Thoracic aorta (tissue), 2 donors: ENCODE measurements at places on chromosomes 7 and 10. TPM values are rescaled to one million over a fixed set of nuclear protein-coding genes. Genes with fewer than 3 reads are reported as not detected.
A peak's percentile ranks its signal among the peaks of the same experiment; 100 is the strongest.

OR2A42 gene
- total RNA-seq = not detected

SCIN gene
- 2.0 TPM for total RNA-seq

INA gene
- not detected for total RNA-seq

C10orf67 gene
- not detected for total RNA-seq

UNC5B gene
- total RNA-seq = 24.2 TPM

TSPAN12 gene
- 10.8 TPM for total RNA-seq

HEPACAM2 gene
- total RNA-seq = not detected

FZD8 gene
- total RNA-seq = 21.3 TPM

GRCh38 chr10:103921248-103921647 lies 3.3 kb upstream of the STN1 start:
- H3K36me3 ChIP-seq = no peaks in the 10 kb centered on the region
- H3K4me1 ChIP-seq = peaks cover 20% of the 10 kb centered on the region

DNA sequence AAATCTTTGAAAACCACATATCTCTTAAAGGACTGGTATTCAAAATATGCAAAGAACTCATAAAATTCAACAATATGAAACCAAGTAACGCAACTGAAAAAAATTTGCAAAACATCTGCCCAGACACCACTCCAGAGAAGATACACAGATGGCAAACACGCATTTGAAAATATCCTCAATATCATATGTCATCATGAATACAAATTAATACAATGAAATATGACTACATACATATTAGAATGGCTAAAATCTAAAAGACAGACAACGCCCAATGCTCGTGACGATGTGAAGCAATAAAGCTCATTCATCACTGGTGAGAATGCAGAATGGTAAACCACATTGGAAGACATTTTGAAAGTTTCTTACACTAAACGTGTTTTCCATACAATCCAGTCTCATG lies 770.1 kb upstream of the CELF2 start:
- no peaks in the 10 kb centered on the region for H3K4me1 ChIP-seq
- H3K4me3 ChIP-seq = no peak overlapping the region
- no peak for DNase-seq
- H3K27ac ChIP-seq = no peak overlapping the region
- H3K36me3 ChIP-seq = no peaks in the 10 kb centered on the region
- no peaks in the 10 kb centered on the region for H3K27me3 ChIP-seq

DNA sequence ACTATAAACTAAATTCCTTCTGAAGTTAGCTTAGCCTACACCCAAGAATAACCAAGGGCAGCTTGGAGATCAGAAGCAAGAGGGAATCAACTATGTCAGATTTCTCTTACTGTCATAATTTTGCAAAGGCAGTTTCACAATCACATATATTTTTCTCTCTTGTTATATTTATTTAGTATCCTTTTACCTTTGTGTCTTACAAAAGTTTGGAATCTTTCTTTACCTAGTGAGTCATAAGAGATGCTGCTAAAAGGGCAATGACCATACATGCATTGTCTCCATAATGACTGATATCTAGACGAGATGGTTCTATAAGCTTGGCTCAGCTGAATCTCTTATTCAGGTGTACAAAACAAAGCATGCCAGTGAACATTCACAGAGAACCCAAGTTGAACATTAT lies 61.1 kb downstream of the PPP1R17 start:
- no peaks in the 10 kb centered on the region for H3K27me3 ChIP-seq
- DNase-seq = no peak
- H3K4me3 ChIP-seq = no peak overlapping the region
- H3K36me3 ChIP-seq = no peaks in the 10 kb centered on the region
- no peak overlapping the region for H3K27ac ChIP-seq
- no peaks in the 10 kb centered on the region for H3K4me1 ChIP-seq

- no peak overlapping the region for H3K4me3 ChIP-seq
- H3K27me3 ChIP-seq = no peaks in the 10 kb centered on the region
- H3K27ac ChIP-seq = no peak overlapping the region
- H3K36me3 ChIP-seq = no peaks in the 10 kb centered on the region
- no peak for DNase-seq
Measured at GRCh38 chr10:11057448-11057847, 39.8 kb downstream of the CELF2 start.

DNA sequence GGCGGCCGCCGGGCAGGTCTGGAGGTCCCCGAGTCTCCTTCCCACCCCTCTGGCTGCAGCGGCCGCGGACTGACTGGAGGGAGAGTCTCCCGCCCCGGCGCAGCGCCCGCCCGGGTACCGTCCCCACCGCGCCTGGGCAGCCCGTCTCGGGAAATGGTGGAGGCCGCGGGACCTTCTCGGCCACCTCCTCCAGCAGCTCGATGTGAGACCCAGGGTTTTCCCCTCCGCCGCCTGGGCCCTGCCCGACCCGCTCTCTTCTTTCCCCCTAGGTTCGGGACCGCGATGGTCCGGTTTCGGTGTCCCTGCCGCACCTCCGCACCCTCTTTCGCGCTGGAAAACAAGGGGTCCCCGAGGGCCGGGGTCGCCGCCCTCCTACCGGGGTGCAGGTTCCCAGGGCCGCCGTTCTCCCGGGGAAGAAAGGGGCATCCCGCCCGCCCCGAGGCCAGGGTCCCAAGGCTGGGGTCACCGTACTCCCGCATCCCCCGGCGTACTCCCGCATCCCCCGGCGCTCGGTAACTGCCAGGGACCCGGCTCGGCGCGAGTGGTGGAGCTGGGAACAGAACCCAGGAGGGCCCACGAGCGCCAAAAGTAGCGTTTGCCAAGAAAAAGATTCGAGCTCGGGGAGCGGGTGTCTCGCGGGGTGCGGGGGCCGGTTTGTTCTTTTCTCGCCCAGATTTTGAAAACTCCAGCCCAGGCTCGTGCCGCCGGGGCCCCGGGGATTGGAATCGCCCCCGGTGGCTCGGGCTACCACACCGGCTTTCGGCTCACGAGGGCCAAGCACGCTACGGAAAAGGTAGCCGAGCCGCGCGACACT lies 3.4 kb downstream of the TNRC18 start:
- H3K27ac ChIP-seq = peak overlapping the region; percentile 98
- no peak for DNase-seq
- peak overlapping the region; percentile 99 for H3K4me3 ChIP-seq
- H3K27me3 ChIP-seq = no peaks in the 10 kb centered on the region
- peaks cover 7% of the 10 kb centered on the region for H3K36me3 ChIP-seq

GRCh38 chr10:88152728-88153133 lies 289.3 kb downstream of the PTEN start:
- H3K4me1 ChIP-seq = peaks cover 41% of the 10 kb centered on the region
- DNase-seq = peak; percentile 21
- H3K27ac ChIP-seq = peak overlapping the region; percentile 66
- no peak overlapping the region for H3K4me3 ChIP-seq
- H3K36me3 ChIP-seq = no peaks in the 10 kb centered on the region

GRCh38 chr10:103665162-103665889 lies 171.8 kb downstream of the NEURL1 start:
- peaks cover 15% of the 10 kb centered on the region for H3K4me1 ChIP-seq
- H3K4me3 ChIP-seq = no peak overlapping the region
- no peak for DNase-seq
- H3K36me3 ChIP-seq = no peaks in the 10 kb centered on the region

DNA sequence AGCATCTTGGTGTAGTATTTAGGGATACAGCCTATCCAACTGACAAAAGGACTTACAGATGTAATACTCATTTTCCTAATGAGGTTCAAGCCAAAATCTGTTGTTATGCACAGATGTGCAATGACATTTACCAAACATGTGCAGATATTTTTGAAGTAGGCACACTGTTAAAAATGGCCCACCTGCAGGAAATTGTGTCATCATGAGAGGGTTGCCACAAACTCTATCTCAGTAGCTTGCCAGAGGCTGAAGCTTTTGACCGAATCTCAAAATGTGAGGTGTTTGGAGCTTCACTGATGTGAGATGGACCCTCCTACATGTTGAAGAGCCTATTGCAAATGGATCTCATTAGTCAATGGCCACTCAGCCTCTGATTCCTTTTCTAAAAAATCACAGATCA lies 89.7 kb upstream of the CSTF2T start:
- H3K36me3 ChIP-seq = no peaks in the 10 kb centered on the region
- H3K27ac ChIP-seq = peak overlapping the region; percentile 54
- H3K4me3 ChIP-seq = no peak overlapping the region

DNA sequence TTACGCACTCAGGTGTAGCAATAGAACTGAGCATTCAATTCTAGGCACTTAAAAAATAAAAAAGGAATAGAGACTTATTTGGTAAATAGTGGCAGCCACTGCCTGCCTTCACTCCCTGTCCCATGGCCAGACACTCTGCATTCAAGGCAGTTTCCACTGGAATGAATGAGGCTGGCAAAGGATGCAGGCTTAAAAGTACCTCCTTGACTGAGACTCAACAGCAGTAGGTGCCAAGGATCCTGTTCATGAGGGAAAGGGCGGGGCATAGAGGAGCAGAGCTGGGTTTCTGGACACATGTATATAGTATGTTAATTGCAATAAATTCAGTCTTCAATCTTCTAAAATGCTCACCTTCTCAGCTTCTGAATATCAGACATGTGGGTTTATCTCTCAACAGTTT lies 242.6 kb downstream of the PHF14 start:
- H3K4me1 ChIP-seq = no peaks in the 10 kb centered on the region
- H3K36me3 ChIP-seq = no peaks in the 10 kb centered on the region
- no peaks in the 10 kb centered on the region for H3K27me3 ChIP-seq
- H3K27ac ChIP-seq = no peak overlapping the region

DNA sequence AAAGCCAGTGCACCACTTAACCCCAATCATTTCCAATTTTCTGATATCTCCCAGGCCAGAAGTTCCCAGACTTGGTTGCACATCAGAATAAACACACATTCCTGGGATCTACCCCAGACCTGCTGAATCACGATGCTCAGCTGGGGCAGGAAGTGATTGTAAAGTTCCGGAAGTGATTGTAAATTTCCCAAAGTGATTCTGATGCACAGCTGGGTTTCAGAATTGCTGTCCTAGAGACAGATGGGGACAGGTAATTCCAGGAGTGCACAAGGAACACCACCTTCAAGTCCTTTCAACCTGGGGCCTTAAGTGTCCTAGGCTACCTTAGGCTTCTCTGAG lies 104.2 kb upstream of the EEPD1 start:
- H3K4me1 ChIP-seq = peaks cover 27% of the 10 kb centered on the region
- no peaks in the 10 kb centered on the region for H3K36me3 ChIP-seq
- peak overlapping the region; percentile 33 for H3K27ac ChIP-seq
- no peak overlapping the region for H3K4me3 ChIP-seq

- DNase-seq = no peak
- peaks cover 16% of the 10 kb centered on the region for H3K4me1 ChIP-seq
- peaks cover 3% of the 10 kb centered on the region for H3K36me3 ChIP-seq
- H3K27me3 ChIP-seq = no peaks in the 10 kb centered on the region
Measured at GRCh38 chr10:100534726-100535125, 1.0 kb upstream of the HIF1AN start.

- H3K36me3 ChIP-seq = no peaks in the 10 kb centered on the region
- no peak overlapping the region for H3K4me3 ChIP-seq
- H3K4me1 ChIP-seq = no peaks in the 10 kb centered on the region
- no peaks in the 10 kb centered on the region for H3K27me3 ChIP-seq
Measured at GRCh38 chr7:19558527-19558926, 150.3 kb downstream of the POLR1F start.

GRCh38 chr7:41698726-41699125 lies 4.2 kb downstream of the INHBA start:
- H3K4me3 ChIP-seq = peak overlapping the region; percentile 72
- peaks cover 59% of the 10 kb centered on the region for H3K4me1 ChIP-seq
- no peaks in the 10 kb centered on the region for H3K27me3 ChIP-seq
- H3K27ac ChIP-seq = peak overlapping the region; percentile 86
- no peaks in the 10 kb centered on the region for H3K36me3 ChIP-seq
- no peak for DNase-seq
